NCI-H187 (cell line): ENCODE measurements at places on chromosomes 11 and 22.

- DNase-seq: no peak
Measured at GRCh38 chr11:73324665-73325035, 16.6 kb downstream of the ARHGEF17 start.

GRCh38 chr11:118289401-118289800, 15.1 kb upstream of the CD3E start:
- no peak for DNase-seq

GRCh38 chr11:128535468-128536457, 51.6 kb downstream of the ETS1 start:
- DNase-seq: no peak

DNA sequence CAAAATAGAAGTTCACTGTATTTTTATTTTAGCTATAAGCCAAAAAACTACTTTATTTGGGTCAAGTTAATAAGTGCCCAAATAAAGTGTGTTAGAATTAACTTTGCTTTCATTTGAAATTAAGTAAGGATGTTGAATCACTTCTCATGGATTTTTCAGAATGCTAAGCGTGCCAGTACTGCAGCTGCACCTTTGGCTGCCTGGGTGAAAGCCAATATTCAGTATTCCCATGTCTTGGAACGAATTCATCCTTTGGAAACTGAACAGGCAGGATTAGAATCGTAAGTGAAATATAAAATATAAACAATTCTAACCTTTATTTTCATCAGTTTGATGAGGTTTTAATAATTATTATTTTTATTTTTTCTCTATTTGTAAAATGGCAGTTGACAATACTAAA, 113.6 kb downstream of the DYNC2H1 start:
- no peak for DNase-seq

- no peak for DNase-seq
Measured at GRCh38 chr11:45414088-45414487, 127.9 kb upstream of the SYT13 start.

DNA sequence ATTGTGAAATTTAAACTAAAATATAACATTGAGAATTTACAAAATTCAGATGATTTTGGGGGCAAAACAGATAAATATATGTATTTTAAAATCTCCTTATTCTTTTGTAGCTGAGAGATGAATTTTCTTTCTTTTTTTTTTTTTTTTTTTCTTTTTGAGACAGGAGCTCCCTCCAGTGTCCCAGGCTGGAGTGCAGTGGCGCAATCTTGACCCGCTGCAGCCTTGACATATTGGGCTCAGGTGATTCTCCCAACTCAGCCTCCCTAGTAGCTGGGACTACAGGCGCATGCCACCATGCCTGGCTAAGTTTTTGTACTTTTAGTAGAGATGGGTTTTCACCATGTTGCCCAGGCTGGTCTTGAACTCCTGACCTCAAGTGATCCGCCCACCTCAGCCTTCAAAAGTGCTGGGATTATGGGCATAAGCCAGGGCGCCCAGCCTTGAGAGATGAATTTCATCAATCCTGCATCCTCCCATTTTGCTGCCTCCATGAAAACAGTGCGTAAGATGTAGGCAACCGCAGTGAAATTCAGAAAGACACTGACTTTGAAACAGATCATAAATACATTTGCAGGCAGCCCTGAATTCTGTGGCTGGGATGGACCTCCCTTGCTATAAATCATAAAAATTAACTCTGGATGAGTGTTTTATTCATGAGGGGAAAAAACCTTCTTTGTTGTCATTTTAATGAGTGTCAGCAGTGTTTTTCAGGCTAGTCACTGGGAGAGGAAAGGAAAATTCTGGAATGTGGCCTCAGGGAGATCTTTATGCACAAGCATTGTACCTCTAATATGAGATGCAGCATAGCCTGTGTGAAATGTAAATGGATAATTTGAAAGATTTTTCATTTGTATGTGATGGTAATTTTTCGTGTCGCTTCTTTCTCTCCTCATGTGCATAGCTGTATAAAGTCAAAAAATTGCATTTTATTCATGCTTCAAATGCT, 14.4 kb downstream of the ELMOD1 start:
- no peak for DNase-seq

- no peak for DNase-seq
Measured at GRCh38 chr11:66412110-66412509, 8.7 kb upstream of the NPAS4 start.

GRCh38 chr11:47177229-47177845, 658 bp upstream of the ARFGAP2 start:
- DNase-seq: peak; percentile 42

GRCh38 chr11:13126430-13126829, 117.3 kb downstream of the RASSF10 start:
- DNase-seq: peak; percentile 66

GRCh38 chr22:41781507-41781906, 19.0 kb upstream of the CCDC134 start:
- DNase-seq: no peak

- DNase-seq: no peak
Measured at GRCh38 chr11:19713196-19714021, 772 bp downstream of the NAV2 start.
